ENCODE measurements at places on chromosomes 2 and 18.

GRCh38 chr2:13193900-13194299 lies 477.2 kb downstream of the TRIB2 start:
- no peak for DNase-seq

GRCh38 chr18:37710726-37711125 lies 145.1 kb upstream of the CELF4 start:
- DNase-seq, result no peak

- DNase-seq, result no peak
Observed at GRCh38 chr2:39649511-39649910, 16.2 kb upstream of the TMEM178A start.

- DNase-seq, result no peak
Observed at GRCh38 chr2:231355508-231356465, 39.7 kb upstream of the B3GNT7 start.

DNA sequence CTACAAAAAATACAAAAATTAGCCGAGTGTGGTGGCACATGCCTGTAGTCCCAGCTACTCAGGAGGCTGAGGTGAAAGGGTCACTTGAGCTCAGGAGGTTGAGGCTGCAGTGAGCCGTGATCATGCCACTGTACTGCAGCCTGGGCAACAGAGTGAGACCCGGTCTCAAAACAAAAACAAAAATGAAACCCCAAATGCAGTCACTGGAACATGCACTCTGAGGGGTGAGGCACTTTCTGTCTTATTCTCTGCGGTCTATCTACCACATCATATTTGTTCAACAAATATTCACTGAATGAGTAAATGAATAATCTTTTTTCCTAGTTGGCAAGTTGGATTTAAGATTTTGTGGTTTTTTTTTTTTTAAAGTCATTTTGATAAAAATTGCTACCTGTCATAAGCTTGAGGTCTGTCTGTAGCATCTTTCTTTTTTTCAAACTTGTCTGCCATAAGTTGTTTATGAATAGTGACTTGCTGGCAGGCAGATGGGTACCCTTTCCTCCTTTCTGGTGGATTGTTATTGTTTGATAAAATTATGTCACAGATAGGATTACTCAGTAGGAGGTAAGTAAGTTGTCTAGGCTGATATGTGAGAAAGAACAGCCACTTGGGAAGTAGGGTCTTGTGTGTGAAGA lies 11.8 kb downstream of the CHRNA1 start:
- peak; percentile 33 for DNase-seq

DNA sequence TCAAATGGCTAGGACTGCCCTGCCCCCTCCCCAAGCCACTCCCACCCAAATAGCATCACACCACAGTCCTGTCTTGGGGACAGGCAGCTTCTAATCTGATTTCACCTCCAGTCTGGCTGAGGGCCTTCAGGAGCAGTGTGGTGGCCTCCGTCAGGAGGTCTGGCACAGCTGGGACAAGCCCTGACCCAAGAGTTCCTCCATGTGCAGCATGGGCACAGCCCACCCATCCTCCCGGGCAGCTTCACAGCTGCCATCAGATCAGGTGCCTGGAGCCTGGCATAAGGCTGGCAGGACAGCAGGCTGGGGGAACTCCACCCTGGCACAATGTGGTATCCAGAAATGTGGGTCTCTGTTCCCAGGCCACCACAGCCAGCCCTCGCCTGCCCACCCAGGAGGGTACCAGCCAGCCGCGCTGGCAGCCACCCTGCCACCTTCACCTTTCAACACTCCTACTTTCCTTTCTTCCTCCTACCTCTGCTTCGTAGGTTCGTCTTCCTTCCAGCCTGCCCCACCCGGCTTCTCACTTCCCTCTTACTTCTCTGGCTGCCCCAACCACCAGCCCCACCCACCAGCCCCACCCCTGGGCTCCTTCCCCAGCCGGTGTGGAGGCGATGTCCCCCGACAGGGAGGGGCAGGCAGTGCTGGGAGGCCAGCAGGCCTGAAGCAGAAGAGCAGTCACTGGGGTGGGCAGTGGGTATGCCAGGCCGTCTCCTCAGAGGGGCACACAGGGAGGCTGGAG lies at the start of gene CAPG:
TSS of gene CAPG (minus strand) at position 522 of the 739 bp plus-strand sequence. CDS start 8,221 bp downstream, outside the sequence.
- DNase-seq, result peak; percentile 76

DNA sequence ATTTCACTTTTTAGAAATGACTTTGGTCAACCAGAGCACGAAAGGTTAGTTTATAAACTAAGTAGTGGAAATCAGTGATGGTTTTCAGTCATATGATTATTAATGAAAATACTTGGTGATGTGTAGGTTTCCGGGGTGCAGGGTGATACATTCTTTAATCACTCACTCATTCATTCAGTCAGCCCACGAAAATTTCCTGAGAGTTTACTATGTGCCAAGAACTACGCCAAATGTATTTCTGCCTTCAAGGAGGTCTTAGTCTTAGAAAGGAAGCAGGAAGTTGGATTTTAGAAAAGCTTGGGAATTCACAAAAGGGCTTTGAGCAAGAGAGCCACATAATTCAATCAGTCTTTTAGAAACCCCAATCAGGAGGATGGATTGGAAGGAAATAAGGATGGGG lies 543.6 kb downstream of the PLCL1 start:
- DNase-seq, result no peak

GRCh38 chr2:143146815-143147530 lies 17.8 kb downstream of the ARHGAP15 start:
- no peak for DNase-seq

GRCh38 chr2:32951672-32952071 lies 4.9 kb downstream of the LTBP1 start:
- no peak for DNase-seq

DNA sequence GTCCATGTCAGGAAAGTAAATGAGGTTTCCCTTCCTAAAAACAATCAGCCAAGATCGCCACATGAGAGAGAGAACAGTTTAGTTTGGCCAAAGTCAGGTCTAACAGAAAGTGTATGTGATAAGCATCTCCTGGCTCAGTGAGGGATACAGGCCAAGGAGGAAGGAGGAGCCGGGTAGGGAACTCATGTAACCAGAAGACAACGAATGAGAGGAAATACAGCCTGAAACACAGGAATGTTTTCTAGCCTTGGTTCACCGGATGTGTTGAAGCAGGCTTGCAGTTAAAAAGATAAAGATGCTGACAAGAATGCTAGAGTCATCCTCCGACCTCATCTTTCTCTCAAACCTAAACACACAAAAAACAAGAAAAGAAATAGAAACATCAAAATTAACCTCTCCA lies 283.9 kb upstream of the SIX2 start:
- no peak for DNase-seq

GRCh38 chr18:78643981-78644380 lies 335.6 kb upstream of the SALL3 start:
- no peak for DNase-seq

GRCh38 chr2:196836440-196836839 lies 27.3 kb upstream of the C2orf66 start:
- DNase-seq, result no peak

GRCh38 chr2:187329586-187329985 lies 118.5 kb downstream of the CALCRL start:
- DNase-seq, result no peak

DNA sequence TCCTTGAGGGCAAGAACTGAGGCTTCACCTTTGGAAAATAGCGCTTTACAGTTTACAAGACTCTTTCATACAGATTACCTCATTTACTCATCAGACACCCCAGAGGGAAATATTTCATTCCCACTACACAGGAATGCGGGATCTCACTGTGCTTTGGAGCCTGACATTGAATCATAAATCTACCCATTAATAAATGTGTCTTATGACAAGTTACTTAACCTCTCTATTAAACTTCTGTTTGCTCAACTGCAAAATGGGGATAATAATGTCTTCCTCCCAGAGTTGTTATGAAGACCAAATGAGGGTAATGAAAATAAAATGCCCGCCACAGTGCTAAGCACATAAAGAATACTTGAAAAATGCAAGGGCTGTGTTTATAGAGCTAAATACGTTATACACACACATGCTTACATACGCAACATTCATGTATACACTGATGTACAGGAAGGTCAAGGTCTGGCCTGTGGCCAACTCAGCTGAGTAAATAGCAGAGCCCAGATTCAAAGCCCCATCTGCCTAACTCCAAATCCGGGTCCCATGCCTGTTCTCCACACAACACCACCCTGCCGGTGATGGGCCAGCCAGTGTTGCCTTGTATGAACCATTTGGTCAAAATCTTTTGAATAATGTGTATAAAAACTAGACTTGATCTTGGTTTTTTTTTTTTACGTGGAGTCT lies 77.8 kb upstream of the STPG4 start:
- no peak for DNase-seq

GRCh38 chr2:147373800-147374422 lies 470.9 kb upstream of the ACVR2A start:
- DNase-seq, result no peak

GRCh38 chr18:58284699-58285448 lies 240.8 kb downstream of the NEDD4L start:
- no peak for DNase-seq

DNA sequence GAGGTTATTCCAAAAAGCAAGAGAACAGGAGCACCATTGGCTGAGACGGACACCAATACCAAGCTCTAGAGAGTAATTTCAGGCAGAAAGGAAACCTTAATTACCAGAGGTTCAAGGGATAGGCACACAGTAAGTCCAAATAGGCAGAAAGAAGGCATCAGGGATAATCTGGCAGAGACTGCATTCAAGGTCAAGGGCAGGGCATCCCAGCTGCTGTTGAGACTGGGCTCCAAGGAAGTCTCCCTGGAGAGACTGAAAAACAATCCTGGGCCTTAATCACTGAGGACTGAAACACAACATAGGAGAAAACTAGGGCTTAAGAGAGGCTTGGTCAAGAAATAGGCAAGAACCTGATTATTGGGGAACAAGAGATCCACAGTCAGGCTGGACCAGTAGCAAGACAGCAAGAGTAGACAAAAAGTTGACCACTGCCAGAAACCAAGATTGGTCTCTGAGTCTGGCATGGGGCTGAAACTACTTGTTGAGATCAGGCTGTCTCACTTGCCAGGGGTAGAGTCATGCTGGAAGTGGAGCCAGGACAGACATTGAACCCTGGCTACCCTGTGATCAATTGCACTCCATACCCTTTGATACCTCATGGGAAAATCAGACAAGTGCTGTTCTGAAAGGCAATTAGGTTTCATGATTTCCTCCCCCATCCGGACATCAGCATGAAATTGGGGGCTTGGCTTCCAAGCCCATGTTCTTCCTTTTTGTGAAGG lies 193.2 kb upstream of the TNP1 start:
- DNase-seq, result no peak

DNA sequence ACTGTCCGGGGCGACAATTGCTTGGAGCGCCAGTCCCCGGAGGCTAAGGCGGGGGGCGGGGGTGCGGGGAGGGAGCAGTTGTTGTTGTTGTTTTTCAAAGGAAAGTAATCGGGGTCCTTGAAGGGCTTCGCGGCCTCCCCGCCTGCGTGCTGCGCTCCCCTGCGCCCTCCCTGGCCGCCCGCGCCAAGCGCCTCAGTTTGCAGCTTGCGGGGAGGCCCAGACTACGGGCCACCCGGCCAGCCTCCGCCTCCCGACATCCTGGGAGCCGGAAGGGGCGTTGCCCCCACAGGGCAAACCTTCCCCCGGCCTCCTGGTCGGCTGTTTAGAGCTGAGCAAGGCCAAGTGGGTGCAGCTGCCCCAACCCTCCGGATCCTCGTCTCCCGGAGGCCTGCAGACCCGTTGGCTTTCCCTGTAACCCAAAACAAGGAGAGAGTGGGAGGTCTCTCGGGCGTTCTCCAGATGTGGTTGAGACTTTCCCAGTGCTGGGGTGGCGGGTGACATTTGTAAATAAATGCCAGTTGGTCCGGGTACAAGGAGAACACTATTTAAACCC lies 3.7 kb upstream of the SIX3 start:
- no peak for DNase-seq

- DNase-seq, result no peak
Observed at GRCh38 chr2:158664987-158665386, 130.1 kb upstream of the DAPL1 start.

GRCh38 chr2:144886862-144887261 lies 366.9 kb upstream of the ZEB2 start:
- no peak for DNase-seq

DNA sequence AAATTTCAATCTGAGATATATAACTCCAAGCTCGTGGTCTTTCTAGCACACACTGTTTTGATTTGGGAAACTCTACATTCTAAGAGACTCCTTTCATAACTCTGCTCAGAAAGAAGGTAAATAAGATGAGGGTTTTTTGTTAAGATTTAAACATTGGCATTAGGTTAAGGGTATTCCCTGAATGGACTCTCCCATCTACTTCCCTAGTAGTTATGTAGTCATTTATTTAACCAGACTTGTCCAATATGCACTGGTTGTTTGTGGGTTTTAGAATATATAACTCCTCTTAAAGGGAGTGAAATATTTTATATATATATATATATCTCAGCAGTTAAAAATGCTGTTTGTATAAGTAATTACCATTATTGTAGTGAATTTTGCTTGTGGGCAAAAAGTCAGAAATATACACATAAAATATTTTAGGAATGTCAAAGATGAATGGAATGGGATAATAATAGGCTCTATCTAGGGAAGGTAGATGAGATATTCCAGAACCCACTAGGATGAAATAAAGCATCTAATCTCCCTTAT lies 61.5 kb upstream of the WDR75 start:
- DNase-seq, result no peak

DNA sequence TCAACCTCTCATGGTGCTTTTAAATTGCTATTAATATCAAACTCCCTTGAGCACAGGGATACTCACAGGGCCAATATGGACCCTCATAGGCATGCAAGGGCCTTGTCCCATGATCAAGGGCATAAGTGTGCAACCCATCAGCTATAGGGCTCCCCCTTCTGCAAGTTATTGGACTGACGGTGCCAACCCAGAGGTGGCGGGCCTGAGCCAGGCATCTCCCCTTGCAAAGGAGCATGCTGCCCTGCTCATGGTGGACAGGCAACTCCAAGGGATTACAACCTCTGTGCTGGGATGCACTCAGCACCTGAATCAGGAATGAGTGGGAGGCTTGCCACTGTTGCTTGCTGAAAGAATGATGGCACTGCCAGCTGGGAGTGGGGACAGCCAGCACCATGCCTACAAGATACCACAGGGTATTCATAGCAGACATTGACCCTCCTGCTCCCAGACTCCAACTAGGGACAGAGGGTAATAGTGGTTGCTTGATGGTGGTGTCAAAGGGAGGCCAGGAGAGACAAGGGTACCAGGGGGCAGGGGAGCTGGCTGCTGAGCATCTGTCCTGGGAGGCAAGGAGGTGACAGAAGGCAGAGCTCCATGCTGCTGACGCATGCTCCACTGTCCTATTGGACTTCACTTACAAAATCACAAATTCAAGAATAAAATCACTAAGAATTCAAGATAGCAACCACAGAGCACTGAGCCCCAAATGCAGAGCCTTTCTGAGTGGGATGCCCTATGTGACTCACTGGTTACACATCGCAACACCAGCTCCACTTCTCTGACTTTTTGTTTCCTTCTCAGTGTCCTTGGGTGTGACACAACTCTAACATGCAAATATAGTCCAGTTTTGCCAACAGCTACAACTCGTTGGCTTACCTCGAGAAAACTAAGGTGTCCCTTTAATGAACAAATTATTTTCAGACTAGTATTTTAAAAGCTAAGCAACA lies 157.1 kb upstream of the CCDC150 start:
- no peak for DNase-seq

GRCh38 chr18:9105420-9105819 lies 2.9 kb downstream of the NDUFV2 start:
- DNase-seq, result no peak

GRCh38 chr2:123144082-123144481 lies 881.0 kb upstream of the CNTNAP5 start:
- DNase-seq, result no peak

GRCh38 chr2:237863689-237864443 lies 4.4 kb downstream of the RAMP1 start:
- no peak for DNase-seq

Measured in activated naive CD4-positive, alpha-beta T cell treated with anti-CD3 and anti-CD28 coated beads, Interleukin-2, amount 10 ng/mL, durations not matched to agents 7 days and 5 days (primary cell).